Stimulated activated CD8-positive, alpha-beta memory T cell treated with anti-CD3 and anti-CD28 coated beads, Interleukin-12 subunit alpha, Interleukin-12 subunit beta, amount 100 ng/mL, for 1 hour (primary cell): ENCODE measurements at places on chromosomes 1 and 21.

GRCh38 chr1:203624341-203624712 lies 2.3 kb upstream of the ATP2B4 start:
- DNase-seq = no peak

DNA sequence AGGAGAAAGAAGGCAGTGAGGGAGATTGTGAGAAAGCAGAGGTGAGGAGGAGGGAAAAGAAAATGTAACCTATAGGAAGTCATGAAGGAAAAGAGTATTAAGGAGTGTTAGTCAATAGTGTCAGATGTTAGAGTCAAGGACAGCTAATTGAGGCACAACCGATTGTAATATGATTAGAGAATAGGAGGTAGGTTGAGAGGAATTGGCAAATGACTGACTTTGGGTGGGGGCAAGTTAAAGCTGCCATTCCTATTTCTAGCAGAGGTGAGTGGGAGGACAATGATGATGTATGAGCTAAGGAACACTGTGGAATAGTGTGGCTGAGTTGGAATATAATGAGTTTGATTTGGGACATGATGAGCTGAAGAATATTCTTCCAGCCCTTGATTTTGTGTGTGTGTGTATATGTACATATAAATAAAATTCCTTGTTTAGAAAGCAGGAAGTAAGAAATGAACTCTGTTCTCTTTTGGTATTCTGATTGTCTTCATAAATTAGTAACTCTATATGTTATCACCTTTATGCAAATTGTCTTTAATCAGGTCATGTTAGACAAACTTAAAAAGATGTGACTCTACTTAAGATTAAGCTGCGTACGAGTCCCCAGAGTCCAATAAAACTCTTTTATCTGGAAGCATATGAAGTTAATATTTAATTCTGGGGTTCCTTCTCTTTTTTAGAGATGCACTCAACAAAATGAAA lies 98.4 kb downstream of the FNBP1L start:
- DNase-seq = no peak

DNA sequence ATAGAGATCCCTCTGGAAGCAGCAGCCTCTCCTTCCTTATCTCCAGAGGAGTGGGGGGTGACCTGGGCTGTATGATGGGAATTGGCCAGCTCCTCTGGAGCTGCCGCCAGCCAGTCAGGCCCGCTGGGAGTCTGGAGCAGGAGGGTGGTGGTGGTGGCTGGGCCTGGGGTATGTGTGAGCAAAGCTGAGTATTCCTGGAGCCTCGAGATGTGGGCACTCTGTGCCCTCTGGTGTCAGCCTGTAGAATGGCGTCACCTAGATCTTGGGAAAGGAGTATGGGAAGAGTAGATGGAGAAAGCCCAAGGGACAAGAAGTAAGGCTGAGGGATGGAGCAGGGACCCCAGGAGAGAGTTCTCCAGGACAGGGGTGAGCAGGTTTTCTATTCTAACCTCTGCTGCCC lies 16.0 kb downstream of the VANGL2 start:
- DNase-seq = no peak

DNA sequence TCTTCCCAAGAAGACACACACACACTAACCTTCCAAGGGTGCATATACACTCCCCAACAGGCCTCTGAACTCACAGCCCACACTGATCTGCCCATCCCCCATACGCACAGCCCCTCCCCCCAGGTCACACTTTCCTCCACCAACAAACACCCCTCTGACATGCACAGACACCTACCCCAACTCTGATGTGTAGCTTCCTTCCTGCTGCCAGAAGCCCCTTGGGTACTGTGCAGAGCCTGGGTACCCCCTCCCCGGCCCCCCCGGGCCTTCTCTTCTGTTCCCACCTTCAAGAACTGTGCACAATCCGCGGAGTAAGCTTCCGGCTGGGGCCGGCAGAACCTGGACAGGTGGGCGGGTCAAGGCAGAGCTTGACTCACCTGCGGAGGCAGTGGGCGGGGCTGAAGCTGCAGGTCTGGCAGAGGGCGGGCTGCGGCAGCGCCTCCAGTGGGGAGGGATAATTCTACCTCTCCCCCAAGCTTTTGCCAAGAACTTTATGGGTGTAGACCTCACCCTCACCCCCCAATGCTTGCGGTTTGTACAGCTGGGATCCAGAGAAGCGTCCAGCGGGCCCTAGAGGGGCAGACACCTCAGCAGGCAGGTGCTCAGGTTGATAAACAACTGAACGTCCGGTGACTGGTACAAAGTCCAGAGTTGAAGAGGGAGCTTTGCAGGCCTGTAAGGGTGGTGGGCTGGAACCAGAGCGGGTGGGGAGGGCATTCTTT lies at the start of gene C1orf210:
TSS of gene C1orf210 (minus strand) at position 313 of the 722 bp plus-strand sequence. CDS start 2,311 bp downstream, outside the sequence.
- no peak for DNase-seq

DNA sequence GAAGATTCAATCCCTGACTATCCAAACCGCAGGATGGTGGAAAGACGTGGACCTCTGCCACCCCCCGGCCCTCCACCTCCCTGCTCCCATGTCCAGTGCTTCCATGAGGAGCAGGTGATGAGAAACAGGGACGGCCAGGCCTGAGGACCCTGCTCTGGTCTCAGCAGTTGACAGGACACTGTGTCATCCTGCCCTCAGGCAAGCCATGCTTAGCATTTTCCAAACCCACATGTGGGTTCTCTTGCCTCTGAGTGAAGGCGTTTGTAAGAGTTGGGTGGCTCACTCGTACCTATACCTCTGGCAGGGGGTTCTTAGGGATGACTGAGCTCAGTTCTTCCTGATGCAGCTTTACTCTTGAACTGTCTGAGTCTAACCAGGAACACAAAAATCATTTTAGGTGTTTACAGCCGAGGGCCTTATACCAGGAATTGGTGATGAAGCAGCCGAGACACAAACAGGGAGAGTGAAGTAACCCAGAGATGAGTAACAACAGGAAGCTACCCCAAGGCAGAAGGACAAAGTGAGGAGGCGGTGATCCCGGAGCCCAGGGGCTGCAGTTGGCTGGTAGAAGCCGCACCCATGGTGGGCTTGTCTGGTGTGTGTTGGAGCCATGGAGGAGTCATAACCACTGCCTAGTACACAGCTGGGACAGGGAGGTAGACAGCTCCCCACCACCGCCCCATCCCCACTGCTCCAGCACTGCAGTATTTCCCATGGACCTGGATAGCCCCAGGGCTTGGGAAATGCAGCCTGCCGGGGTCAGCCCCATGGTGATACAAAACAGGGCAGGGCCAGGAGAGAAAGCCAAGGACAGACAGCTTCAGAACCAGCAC lies 21.4 kb downstream of the MYBPH start:
- no peak for DNase-seq

DNA sequence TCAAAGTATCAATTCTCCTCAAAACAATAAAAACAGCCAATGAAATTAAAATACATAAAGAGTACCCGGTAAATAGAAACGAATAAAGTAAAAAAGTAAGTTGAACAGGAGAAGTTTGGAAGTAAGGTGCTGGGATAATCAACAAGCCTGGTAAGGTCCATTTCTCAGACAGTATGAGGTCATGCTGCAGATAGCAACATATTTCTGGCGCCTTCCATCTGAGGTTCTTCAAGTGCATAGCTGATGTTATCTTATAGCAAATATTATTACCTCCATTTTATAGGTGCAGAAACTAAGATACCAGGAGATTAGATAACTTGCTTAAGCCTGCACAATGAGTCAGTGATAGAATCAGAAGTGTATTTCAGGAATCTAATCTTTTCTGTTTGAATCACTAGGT lies 23.7 kb upstream of the CEP350 start:
- DNase-seq = no peak

DNA sequence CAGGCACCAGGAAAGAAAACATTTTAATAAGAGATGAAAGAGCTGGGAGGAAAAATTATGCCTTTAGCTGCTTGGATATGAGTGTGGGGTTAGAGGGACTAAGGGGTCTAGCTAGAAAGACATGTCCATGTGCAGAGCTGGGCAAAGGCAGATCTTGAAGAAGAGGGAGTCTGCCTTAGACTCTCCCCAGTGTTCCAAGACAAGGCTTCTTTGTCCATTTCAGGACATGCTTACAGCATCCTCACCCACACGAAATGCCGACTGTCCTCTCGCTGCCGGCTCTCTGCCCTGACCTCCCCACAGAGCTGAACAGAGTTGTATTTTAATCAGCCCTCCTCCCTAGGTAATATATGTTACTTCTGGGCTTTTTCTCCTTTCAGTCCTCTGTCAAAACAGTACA lies 100.7 kb upstream of the ATP1B1 start:
- no peak for DNase-seq

DNA sequence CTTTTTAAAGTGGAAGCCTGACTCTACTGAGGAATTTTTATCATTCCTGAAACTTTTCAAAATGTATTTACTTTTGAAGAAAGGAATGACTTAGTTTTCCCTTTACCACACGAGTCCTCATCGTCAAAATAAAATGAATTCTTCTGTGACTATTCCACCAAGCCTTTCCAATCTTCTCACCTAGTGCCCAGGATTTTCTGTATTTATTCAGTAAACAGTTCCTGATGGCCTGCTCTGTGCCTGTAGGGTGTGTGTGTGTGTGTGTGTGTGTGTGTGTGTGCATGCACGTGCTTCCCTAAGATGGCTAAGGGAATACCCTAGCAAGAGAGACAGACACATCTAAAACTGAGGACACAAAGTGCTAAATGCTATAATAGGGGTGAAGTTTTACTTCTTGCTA lies 395.0 kb upstream of the USP24 start:
- DNase-seq = no peak
